ENCODE measurements at places on chromosomes 2 and 18. TPM values are rescaled to one million over a fixed set of nuclear protein-coding genes. Genes with fewer than 3 reads are reported as not detected.
A peak's percentile ranks its signal among the peaks of the same experiment; 100 is the strongest.

GRCh38 chr18:62720766-62721613 lies 5.6 kb downstream of the PHLPP1 start:
- no peak for DNase-seq

DNA sequence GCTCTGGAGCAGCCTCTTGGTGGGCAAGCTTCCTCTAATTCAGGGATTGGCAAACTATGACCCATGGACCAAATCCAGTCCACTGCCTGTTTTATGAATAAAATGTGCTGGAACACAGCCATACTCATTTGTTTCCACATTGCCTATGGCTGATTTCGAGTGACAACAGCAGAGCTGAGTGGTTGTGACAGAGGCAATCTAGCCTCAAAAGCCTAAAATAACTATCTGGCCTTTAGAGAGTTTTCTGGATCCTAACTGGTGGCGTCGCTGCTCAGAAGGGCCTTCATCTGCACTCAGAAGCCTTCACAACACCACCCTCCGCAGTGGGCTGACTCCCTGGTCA lies 147.1 kb downstream of the CCBE1 start:
- no peak for DNase-seq

NXPH2 gene
- not detected for total RNA-seq

- no peak for DNase-seq
Measured at GRCh38 chr2:58614219-58614618, 373.1 kb upstream of the FANCL start.

TUBB8B gene
- 0.91 TPM for total RNA-seq

DNA sequence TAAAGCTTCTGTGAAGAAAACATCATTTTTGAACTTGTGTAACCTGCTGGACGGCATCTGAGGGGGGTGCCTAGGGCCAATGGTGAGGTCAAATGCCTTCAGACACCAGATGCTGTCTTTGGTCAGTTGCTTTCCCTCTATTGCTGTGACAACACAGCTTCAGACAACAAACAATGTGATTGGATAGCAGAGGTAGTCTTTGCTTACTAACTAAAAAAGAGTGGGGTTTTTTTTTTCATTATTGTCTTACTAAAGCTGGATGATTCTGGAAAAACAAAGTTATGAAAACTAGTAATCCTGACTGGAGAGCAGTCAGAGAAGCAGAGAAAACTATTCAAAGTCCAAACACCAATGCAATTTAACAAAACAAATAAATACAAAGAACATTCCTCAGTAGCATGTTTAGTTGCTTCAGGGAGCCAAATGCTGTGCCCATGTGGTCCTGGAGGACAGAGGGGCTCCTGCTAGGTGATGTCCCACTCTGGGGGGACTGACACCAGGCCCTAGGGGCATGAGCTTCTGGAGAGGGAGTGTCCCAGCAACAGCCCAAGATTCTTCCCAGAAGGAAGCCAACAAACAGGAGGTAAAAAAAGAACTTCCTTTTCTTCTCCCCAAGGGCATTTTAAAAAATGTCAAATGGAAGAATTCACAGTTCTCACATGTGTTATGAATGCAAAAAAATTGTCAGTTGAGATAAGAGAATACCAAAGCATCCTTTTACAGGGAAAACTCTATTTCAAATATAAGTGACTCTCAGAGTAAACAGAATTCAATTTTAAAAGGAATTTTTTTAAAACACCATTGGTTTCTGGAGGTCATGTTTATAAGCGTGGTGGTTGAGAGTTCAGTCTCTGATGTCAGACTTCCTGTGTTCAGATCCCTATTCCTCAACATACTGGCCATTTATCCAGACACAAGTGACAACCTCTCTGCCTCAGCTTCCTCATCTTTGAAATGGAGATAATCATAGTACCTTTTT lies 181.1 kb upstream of the PGAP1 start:
- peak; percentile 50 for DNase-seq

TMEM200C gene
- 0.05 TPM for total RNA-seq

- peak; percentile 17 for DNase-seq
Measured at GRCh38 chr2:232592772-232593395, 40.5 kb upstream of the EFHD1 start.

RPL37A gene
- 2,873 TPM for total RNA-seq

LCLAT1 gene
- 55.8 TPM for total RNA-seq

KLF7 gene
- 0.36 TPM for total RNA-seq

ECEL1 gene
- total RNA-seq = 8.9 TPM

SS18 gene
- total RNA-seq = 34.5 TPM

CCDC148 gene
- total RNA-seq = 6.3 TPM

PGAP1 gene
- 6.4 TPM for total RNA-seq

GRCh38 chr2:112004253-112004645 lies 50.8 kb upstream of the TMEM87B start:
- DNase-seq = no peak

GRCh38 chr2:32235315-32235714 lies 29.4 kb downstream of the NLRC4 start:
- DNase-seq = no peak

DNA sequence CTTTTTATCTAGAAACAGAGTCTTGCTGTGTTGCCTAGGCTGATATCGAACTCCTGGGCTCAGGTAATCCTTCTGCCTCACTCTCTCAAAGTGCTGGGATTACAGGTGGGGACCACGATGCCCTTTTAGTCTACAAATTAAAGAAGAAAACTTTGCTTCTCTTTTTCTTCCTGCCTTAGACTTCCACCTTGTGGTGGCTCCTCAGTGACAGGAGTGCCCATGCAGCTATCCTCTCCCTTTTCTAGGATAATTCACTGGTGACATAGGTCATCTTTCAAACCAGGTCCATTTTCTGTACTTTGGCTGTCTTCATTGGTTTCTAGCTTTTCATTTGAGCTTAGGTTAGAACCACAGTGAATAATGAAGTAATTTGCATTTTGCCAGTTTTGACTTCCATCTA lies 13.6 kb downstream of the DCAF17 start:
- no peak for DNase-seq

GALR1 gene
- total RNA-seq = not detected

DNA sequence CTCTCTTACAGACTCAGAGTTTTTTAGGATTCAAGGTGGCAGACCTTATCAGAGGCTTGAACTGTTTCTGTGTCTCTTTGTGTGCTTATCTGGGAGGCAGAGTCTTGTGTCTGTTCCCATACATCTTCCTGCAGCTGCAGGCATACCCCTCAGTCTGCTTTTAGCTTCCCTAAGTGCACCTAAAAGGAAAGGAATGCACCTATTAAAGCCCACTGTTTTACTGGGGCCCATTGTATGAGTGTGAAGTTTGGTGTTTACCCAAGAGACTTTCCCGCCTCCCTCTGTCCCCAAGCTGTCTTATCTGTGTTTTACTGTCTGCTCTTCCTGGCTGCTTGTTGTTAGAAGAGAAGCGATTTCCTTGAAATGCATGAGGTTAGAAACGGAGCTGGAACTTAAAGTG lies 1757.3 kb upstream of the PIK3C3 start:
- DNase-seq = no peak

- no peak for DNase-seq
Measured at GRCh38 chr18:35616664-35617423, 35.3 kb downstream of the GALNT1 start.

DNA sequence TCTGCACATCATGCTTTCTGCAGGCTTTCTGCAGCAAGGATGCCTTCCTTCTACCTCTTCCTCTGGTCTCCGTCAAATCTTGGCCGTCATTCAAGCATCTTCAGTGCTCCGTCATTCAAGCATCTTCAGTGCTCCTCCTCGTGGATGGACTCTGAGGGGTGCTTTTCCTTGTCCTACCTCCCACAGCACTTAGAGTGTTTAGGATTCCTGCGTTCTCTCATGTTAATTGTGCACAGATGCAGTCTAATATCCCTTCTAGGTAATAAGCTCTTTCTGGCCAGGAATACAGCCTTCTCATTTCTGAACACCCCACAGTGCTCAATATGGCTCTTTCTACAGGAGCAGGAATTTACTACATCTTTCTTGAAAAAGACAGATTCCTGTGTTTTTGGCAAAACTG lies 59.8 kb downstream of the ZNF236 start:
- DNase-seq = no peak

- DNase-seq = no peak
Measured at GRCh38 chr2:23221236-23221635, 163.7 kb upstream of the KLHL29 start.

DNA sequence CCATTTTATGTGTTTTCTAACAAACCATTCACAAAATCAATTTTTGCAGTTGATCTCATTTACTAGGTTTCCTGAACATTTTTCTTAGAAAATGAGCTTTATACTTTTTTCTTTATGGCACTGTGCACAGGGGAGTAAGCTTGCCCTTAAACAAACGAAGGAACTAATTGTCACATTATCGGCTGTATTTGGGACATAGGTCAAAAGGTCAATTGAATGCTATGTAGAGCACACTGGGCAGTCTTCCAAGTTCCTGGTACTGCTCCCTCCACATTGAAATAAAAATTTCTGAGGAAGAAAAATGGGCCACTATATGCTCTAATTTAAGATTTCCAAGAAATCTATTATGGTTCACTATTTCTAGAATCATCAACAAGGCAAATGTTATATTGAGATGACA lies 93.6 kb upstream of the TMEFF2 start:
- no peak for DNase-seq

GRCh38 chr2:38430597-38431207 lies 53.6 kb upstream of the ATL2 start:
- DNase-seq = no peak

KIF5C gene
- total RNA-seq = 1.1 TPM

GRCh38 chr2:40465-40864 lies 5.8 kb downstream of the FAM110C start:
- no peak for DNase-seq

ZNF519 gene
- 20.0 TPM for total RNA-seq

DNA sequence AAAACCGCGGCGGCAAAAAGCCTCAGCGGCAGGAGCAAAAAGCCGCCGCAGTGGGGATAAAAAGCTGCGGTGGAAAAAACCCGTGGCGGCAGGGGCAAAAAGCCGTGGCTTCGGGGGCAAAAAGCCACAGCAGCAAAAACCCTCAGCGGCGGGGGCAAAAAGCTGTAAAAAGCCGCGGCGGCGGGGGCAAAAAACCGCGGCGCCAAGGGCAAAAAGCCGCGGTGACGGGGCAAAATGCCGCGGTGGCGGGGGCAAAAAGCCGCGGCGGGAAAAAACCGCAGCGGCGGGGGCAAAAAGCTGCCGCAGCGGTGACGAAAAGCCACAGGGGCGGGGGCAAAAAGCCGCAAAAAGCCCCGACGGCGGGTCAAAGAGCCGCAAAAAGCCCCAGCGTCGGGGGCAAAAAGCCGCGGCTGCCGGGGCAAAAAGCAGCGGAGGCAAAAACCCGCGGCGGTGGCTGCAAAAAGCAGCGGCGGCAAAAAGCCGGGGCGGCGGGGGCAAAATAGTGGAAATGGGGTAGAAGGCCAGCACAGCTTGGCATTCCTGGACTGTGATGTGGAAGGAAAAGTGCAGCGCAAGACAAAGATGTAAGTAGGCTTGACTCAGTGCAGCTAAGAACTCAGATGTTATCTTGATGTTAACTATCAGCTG lies 151.8 kb downstream of the ANKRD30BL start:
- DNase-seq = no peak

PCARE gene
- not detected for total RNA-seq

LIMS3 gene
- total RNA-seq = 2.5 TPM

- no peak for DNase-seq
Measured at GRCh38 chr18:58813105-58813504, 51.6 kb upstream of the ZNF532 start.

GRCh38 chr2:33275689-33276444 lies 200.6 kb upstream of the RASGRP3 start:
- peak; percentile 51 for DNase-seq

- peak; percentile 87 for DNase-seq
Measured at GRCh38 chr2:37324536-37324785, 172 bp downstream of the PRKD3 start.

DNA sequence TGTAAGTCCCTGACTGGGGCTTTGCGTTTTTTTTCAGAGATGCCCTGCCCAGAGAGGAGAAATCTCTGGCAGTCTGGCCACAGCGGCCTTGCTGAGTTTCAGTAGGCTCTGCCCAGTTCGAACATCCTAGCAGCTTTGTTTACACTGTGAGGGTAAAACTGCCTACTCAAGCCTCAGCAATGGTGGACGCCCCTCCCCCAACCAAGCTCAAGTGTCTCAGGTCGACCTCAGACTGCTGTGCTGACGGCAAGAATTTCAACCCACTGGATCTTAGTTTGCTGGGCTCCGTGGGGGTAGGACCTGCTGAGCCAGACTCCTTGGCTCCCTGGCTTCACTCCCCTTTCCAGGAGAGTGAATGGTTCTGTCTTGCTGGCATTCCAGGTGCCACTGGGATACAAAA lies 31.7 kb downstream of the L3MBTL4 start:
- DNase-seq = no peak

DNA sequence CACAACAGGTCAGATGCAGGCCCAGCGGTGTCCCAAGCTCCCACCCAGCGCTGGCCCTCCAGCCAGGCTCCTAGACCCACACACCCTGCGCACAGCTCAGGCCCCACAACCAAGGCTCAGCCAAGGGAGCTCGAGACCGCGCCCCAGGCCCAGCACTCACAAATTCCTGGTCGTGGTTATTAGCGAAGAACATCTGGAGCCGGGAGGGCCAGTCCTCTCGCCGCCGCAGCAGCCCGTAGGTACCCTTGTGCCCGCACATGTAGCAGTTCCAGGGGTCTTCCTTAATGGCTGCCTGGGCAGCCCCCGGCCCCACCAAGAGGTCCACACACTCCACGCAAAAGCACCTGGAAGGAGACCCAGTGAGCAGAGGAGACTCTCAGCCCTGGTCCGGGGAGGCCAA lies 75.6 kb upstream of the POMC start:
- no peak for DNase-seq

- no peak for DNase-seq
Measured at GRCh38 chr18:70072678-70073077, 125.0 kb upstream of the CD226 start.

- no peak for DNase-seq
Measured at GRCh38 chr2:45833301-45833967, 182.0 kb downstream of the PRKCE start.

DNER gene
- not detected for total RNA-seq

DNA sequence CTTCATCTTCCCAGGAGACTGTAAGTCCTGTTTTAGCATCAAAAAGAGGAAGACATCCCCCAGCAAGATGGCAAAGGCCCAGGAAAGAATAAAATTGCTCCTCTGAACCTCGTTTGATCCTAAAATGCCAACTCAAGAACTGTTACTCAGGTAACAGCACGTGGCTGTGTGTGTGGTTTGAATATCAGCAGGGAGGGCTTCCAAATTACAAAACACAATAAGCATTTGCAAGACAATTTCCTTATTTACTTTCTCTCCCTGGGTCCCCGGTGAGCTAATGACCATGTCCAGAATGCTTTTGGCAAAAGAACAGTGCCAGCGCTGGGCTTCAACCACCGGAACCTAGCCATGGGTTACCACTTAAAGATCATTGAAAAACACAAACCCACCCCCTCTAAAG lies 163.6 kb downstream of the C1D start:
- DNase-seq = no peak
